ENCODE measurements at places on chromosomes 16 and 17.

GRCh38 chr17:72510351-72511016, 389.7 kb downstream of the SOX9 start:
- DNase-seq = no peak

GRCh38 chr16:84085773-84086172, 31.0 kb downstream of the MBTPS1 start:
- no peak for DNase-seq

- DNase-seq = no peak
Observed at GRCh38 chr17:76154292-76154691, 13.2 kb upstream of the FOXJ1 start.

- no peak for DNase-seq
Observed at GRCh38 chr17:19713462-19713861, 2.9 kb downstream of the SLC47A2 start.

DNA sequence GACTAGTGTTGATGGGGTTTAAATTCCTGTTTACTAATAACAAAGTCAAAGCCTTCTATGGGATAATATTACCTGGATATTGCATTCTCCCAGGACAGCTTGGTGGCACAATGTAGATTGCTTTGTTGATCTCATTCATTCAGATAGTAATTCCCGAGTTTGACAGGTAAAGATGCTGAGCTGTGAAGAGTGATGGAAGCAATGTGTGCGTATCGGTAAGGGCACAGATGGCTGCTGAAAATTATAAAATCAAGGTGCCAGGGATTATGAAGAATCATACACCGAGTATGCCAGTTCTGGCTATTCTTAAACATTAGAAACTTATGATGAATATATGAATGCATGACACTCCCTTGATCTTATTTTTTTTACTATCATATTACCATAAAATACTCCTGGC, 100.6 kb upstream of the CNTNAP4 start:
- no peak for DNase-seq

- DNase-seq = no peak
Observed at GRCh38 chr17:15418781-15419180, 48.6 kb downstream of the CDRT4 start.

- peak; percentile 66 for DNase-seq
Observed at GRCh38 chr16:3023415-3023668, 400 bp downstream of the HCFC1R1 start.

GRCh38 chr16:67924140-67924906, 7.3 kb downstream of the CTRL start:
- no peak for DNase-seq

GRCh38 chr16:52405441-52405840, 141.5 kb downstream of the TOX3 start:
- no peak for DNase-seq

DNA sequence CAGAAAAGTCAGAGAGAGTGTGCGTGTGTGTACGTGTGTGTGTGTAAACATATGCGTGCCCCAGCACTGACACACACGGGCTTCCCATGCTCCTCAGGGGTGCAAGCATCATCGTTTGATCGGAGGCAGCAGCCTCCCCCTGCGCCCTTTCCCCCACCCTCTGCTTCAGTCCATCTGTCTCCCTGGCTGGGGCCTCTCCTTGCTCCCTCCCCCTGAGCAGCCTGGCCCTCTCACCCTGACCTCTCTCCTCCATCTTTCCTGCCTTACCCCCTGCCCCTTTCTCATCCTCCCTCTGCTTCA, 4.4 kb downstream of the STX1B start:
- DNase-seq = no peak

- no peak for DNase-seq
Observed at GRCh38 chr17:71412803-71413202, 708.0 kb upstream of the SOX9 start.

- DNase-seq = no peak
Observed at GRCh38 chr16:53982631-53983042, 278.7 kb downstream of the FTO start.

DNA sequence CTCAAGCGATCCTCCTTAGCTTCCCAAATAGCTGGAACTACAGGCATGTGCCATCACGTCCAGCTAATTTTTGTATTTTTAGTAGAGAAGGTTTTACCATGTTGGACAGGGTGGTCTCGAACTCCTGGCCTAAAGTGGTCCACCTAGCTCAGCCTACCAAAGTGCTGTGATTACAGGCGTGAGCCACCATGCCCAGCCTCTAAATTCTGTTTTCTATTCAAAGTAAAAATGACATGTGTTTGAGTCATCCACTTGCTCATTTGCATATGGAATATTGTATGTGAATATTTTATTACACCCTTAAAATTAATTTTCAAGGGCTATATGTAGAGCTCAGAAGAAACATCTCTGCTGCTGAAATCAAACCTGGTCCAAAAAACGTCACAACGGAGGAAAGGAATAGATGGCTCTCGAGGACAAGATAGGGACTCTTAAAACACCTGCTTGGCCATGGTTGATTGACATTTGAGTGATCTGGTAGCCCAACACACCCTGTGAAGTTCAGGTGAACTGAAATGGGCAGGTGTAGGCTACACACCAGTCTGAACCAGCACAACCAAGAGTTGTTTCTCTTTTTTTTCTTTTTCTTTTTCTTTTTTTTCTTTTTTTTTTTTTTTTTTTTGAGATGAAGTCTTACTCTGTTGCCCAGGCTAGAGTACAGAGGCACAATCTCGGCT, 51.1 kb downstream of the SF3B3 start:
- DNase-seq = no peak

GRCh38 chr16:84559311-84559932, 55.0 kb upstream of the MEAK7 start:
- no peak for DNase-seq

DNA sequence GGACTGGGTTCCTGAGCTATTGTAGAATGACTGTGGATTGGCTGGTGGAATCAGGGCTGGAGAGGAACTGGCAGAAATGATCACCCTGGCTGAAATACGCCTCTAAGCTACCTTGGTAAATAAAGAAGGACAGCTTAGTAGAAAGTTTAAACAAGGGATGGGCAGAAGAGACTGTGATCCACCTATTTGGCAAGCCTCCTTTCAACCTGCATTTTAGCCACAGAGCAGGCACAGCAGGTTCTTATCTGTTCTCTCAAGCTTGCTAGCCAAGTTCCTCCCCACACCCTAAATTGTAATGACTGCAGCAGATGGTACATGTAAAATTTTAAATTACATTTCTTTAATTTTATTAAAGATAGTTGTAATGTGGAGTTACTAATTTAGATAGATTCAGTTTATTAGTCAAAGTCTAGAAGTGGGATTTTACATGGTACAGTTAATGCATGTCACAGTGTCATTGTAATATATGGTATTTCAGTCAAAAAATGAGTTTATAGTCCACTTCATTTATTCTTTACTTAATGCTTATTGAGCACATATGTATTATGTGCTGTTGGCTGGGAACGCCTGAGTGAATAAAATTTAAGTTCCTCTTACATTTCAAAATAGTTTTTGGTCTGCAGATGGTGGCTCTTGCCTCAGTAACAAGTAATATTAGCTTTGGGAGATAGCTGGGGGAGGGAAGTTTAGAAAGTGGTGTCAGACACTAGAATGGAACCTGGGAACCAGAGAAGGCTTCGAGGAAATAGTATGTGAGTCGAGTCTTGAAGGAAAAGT, 11.2 kb downstream of the EPN2 start:
- DNase-seq = no peak

- DNase-seq = peak; percentile 34
Observed at GRCh38 chr16:85169333-85170065, 57.2 kb upstream of the CIBAR2 start.

DNA sequence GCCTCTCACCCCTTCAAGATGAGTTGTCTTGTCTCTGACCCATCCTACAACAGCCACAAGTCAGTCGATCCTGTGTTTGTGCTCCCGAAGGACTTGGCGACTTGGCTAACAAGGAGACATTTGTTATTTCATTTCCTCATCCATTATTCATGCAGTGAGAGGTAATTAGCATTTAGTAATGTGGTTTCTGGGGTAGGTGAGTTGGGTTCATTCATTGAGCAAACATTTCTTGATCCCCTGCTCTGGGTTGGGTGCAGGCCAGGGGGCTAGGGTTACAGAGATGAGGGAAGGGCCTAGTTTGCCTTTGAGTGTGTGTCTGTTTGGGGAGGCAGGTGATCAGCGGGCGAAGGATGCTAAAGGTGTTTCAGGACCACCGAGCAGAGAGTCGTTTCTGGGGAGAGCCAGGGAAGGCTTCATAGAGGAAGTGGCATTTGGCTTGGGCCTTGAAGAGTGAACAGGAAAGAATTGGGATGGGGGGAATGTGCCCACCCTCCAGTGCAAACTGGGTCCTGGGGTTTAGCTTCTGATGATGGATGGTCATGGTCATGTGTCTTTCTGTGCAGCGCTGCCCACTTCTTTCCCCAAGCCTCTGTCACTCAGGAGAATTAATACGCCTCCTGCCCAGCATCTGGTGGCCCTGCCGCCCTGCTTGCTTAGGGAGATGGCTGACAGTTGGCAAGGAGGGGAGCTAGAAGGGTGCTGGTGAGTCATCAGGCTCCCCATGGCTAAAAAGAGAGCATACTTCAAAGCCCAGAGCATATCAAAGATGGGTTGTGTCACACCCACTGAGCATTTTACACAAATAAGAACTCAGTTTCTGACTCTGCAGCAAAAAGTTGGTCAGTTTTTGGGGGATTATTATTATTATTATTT, 38.5 kb downstream of the MSI2 start:
- DNase-seq = peak; percentile 65

Measured in activated CD4-positive, alpha-beta T cell treated with anti-CD3 and anti-CD28 coated beads for 36 hours (primary cell).